ENCODE measurements at places on chromosomes 5 and 9.

DNA sequence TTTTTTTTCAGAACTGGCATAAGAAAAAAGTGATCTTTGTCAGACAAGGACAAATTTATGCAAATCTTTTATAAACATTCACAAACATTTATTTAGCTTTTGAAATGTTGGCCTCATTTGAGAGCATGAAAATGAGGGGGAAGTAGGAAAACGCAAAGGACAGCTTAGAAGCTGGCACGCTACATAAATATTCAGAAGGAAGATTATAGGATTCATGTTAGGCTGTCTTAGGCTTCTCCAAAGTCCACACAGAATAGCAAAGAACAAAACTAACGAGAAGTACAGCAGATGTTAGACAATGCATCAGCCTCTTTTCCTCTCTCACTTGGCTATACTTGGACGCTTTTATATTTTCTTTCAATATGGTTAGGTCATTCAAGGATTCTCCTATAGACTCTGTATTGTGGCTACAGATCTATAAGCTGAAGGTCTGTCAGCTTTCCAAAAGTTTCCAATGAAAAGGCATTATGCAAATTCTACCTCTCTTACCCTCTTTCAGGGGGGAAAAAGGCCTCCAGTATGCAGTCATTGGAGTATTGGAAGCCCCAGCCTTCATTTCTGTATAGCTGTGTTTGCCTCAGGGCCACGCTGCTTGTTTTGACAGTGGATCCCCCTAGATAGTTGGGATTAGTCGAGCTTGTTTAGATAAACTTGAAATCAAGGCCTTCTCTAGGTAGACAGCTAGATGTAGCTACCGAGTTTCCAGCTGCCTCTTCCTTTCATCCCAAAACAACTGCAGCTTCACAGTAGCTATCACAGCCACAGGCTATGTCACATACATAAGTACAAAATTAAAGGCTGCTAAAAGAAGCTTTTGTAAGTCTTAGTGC is 153.0 kb downstream of the DENND1A start:
- DNase-seq: no peak

GRCh38 chr5:148826739-148827070 is 294 bp downstream of the ADRB2 start:
- no peak for DNase-seq

DNA sequence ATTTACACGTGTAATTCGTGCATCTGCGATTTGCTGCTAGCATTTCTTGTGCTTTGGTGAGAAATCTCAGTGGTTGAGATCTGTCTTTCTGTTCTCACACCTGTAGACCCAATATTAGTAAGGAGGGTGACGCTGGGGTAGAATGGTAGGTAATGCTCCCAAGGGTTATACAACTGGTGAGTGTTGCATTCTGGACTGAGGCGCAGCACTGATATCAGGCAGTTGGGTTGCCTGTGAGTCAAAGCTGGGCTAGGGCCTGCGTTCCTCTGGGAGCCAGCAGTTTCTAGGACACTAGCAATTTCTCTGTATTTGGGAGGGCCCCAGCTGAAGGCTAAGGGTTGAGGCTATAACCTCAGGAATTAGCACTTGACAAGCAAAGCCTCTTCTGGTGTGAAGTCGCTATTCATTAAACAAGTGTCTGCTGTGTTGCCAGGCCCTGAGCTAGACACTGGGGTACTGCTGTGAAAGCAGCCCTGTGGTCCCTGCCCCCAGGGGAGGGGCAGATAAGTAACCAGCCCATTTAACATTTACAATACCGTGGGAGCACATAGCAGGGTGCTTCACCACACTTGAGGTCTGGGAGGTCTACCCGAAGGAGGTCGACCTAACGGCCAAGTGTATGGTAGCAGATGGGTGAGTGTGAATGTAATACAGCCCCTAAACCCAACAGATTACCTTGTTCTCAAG is 28.7 kb downstream of the LARP1 start:
- DNase-seq: no peak

DNA sequence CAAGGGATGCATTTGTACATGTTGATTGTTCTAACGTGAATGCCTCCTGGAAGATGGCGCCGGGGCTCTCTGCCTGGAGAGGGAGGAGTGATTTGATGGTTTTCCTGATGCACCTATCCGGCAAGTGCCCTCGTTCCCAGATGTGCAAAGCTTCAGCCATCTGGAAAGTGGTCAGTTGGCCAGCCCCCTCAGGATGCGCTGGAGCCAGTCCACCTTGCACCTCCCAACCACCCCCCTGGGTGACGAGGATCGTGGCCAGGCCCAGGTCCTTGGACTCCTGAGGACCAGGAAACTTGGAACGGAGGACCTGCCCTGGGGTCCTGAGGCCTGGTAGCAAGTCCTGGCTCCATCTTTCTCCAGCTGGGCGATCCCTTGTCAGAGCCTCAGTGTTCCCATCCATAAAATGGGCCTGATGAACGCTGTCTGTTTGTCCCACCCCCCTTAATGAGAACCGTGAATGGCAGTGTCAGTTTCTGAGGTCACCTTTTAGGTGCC is 23.6 kb upstream of the RNU6ATAC start:
- no peak for DNase-seq

- DNase-seq: no peak
These were observed 62.7 kb upstream of the CTXN3 start for GRCh38 chr5:127586066-127586770.

GRCh38 chr9:20236676-20237075 is 385.6 kb downstream of the MLLT3 start:
- DNase-seq: no peak

GRCh38 chr9:125302241-125302640 is 40.6 kb downstream of the GAPVD1 start:
- no peak for DNase-seq

DNA sequence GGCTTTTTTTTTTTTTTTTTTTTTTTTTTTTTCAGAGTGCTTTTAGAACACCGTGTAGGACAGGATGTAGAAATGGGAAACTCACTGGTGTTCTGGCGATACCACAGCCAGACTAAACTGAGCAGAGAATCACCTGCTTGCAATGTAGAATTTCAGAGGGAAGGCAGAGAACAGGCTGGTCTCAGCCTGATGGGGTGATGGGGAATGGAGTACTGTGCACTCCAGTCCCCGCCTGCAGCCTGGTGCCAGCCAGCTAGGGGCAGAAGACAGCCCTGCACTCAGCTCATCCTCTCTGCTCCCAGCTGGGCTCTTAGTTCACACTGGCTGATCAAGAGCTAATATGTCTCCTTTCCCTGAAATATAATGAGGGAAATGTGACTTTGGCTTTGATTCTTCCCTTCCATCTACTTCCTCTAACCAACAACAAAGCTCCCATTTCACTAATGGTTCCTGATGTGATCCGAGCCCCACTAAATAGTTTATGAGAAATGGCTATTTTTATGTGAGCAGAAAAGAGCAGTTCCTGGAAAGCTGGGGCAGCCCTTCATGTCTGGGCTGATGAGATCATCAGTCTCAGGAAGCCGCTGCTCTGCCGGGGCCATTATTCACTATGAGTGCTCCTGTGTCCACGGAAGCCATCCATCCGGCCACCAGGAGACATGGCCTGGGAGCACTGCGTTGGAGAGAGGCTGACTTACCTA is 209.7 kb downstream of the GADD45G start:
- DNase-seq: no peak

DNA sequence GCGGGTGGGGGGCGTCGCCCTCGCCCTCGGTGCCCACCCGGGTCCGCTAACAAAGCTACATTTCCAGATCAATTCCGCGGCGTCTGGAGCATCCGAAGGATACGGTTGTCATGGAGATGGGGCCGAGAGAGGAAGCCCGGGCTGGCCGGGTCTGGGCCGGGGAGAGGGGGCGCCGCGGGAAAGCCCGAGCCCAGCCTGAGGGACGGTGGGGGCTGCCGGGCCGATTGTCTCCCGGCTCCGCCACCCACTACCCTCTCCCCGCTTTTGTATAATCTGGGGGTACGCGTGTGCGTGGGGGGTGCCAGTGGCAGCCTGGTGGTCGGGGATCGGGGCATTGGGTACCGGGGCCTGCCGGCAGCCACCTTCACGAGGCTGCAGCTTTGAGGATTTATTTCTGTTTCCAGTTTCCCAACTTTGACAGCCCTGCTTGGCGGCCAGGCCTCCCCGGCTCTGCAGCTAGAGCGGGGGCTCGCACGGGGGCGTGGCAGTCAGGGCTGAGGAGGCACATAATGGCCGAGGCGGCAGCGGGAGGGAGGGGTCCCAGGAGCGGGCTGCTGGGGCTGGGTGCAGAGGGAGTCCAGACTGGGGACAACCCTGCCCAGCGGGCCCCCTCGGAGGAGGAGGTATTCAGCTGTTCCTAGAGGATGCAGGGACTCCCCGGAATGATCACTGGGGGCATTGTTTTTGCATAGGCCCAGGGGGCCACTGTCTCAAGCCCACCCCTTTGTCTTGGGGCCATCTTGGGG is 626 bp downstream of the PSD2 start:
- no peak for DNase-seq

DNA sequence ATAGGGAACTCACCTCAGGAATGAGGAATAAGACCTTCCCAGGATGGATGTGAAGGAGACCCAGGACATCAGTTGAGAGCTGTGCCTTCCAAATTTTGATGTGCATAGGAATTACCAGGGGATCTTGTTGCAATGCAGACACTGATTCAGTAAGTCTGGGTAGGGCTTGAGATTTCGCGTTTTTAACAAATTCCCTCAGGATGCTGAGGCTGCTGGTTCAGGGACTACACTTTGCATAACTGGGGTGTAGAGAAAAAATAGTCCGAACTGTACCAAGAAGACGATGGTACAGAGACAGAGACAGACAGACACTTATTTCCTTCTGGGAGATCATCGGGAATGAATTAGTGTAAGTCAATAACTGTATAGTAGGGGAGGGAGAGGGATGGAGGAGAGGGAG is 82.3 kb upstream of the FREM1 start:
- no peak for DNase-seq

GRCh38 chr9:109035684-109036423 is 22.6 kb upstream of the CTNNAL1 start:
- DNase-seq: no peak

DNA sequence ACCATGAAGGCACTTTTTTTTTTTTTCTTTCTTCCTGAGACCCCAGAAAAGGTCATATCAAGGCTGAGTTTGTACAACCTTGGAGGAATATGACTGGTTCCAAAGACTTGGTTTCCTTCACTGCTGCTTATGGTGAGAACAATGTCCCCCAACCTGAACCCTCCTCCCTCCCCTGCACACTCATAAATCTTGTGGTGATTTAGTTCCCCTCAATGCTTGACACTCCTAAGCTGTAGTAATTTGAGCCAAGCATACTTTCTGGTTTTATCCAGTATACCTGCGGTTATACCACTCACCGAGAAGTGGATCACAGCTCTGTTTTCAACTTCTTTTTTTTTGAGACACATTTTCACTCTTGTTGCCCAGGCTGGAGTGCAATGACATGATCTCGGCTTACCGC is 149.9 kb upstream of the KLF4 start:
- DNase-seq: no peak

DNA sequence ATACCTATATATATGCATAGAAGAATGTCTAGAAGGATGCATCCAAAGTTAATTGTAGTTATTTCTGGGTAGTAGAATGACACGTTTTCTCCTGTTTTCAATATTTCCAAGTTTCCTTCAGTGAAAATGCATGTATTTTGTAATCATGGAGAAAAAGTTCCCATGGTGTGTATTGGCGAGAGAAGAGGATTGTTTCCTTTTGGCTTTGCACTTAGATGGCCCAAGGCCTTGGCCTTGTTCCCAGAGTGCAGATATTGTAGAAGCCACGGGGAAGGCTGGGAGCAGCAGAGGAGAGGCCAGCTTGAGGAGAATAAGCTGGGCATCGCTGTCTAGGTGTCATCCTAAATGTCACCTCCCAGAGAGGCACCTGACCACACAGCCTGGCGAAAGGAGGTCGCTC is 44.0 kb downstream of the IRF1 start:
- DNase-seq: no peak

DNA sequence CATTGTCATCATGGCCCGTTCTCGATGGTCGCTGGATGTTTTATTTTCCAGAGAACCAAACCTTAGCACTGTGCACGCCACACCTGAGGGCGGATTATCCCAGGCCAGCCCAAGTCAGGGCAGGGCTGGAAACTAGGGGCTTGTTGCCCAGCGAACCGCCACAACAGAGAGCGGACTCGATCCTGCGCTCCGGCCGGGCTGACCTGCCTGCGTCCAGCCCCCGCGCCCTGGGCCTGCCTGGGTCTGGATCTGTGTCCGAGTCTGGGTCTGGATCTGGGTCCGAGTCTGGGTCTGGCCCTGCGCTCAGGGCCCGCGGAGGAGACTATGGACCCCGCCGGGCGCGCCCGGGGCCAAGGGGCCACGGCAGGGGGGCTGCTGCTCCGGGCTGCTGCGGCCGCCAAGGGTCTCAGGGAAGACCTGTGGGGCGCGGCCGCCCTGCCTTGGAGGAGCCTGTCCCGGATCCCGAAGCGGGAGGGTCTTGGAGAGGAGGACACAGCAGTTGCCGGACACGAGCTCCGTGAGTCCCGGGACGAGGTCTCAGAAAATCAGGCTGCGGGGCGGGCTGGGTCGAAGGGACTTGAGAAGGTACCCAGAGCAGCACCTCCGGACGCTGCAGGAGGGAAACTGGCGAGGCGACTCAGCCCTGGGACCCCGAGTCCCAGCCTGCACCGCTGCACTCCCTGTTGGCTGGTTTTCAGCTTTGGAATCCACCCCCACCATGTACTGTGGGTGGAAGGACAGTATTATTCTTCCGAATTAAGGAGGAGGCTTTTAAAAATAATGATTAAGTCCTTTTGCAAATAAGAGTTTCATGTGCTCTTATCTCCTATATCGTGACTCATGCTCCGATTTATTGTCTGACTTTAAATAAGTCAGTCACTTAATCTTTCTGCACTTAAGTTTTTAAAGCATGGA is at the start of gene ANKDD1B:
ANKDD1B (plus strand) TSS at position 143 of the 915 bp plus-strand sequence; CDS start at position 325, 182 bp downstream.
- no peak for DNase-seq

GRCh38 chr9:19807182-19807892 is 18.5 kb upstream of the SLC24A2 start:
- no peak for DNase-seq

- no peak for DNase-seq
These were observed 142.0 kb downstream of the FAM114A2 start for GRCh38 chr5:153896701-153897100.
